Activated CD4-positive, alpha-beta memory T cell treated with anti-CD3 and anti-CD28 coated beads for 36 hours (primary cell): ENCODE measurements at places on chromosomes 5 and 9. TPM values are rescaled to one million over a fixed set of nuclear protein-coding genes. Genes with fewer than 3 reads are reported as not detected.

GPR151 gene
- not detected for total RNA-seq

DNA sequence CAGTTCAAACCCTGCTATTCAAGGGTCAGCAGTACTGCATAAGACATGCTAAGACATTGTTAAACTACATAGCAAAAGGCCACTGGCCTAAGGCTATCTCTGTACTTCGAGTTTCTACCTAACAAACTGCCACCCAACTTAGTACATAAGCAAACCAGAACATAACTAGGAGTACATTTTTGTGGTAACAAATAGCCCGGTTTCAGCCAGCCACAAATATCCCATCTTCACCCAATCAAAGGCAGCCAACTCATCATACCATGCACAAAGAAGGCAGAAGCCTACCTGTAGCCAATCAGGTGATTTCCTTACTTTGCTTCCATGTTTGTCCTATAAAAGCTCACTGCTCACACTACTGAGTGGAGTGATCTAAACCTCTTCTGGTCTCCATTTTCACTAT, 201.4 kb downstream of the SMARCA2 start:
- no peaks in the 10 kb centered on the region for H3K27me3 ChIP-seq
- no peaks in the 10 kb centered on the region for H3K4me1 ChIP-seq
- no peak overlapping the region for H3K27ac ChIP-seq
- H3K36me3 ChIP-seq = peaks cover 4% of the 10 kb centered on the region
- DNase-seq = no peak

- H3K27me3 ChIP-seq = no peaks in the 10 kb centered on the region
- no peak overlapping the region for H3K4me3 ChIP-seq
- H3K4me1 ChIP-seq = peaks cover 4% of the 10 kb centered on the region
- DNase-seq = no peak
- H3K36me3 ChIP-seq = peaks cover 10% of the 10 kb centered on the region
- peak overlapping the region; percentile 34 for H3K27ac ChIP-seq
Observed at GRCh38 chr5:177327539-177328522, 16.1 kb upstream of the MXD3 start.

FGF10 gene
- total RNA-seq = not detected

MZB1 gene
- 26.3 TPM for total RNA-seq

GRCh38 chr9:119963798-119964372, 594.6 kb upstream of the BRINP1 start:
- H3K27ac ChIP-seq = no peak overlapping the region
- H3K27me3 ChIP-seq = peaks cover 2% of the 10 kb centered on the region
- H3K4me3 ChIP-seq = no peak overlapping the region
- H3K36me3 ChIP-seq = no peaks in the 10 kb centered on the region
- no peaks in the 10 kb centered on the region for H3K4me1 ChIP-seq

GRCh38 chr9:69937360-69937759, 106.3 kb upstream of the MAMDC2 start:
- H3K27me3 ChIP-seq = peaks cover 7% of the 10 kb centered on the region
- peaks cover 3% of the 10 kb centered on the region for H3K36me3 ChIP-seq
- DNase-seq = no peak
- no peaks in the 10 kb centered on the region for H3K4me1 ChIP-seq

DNA sequence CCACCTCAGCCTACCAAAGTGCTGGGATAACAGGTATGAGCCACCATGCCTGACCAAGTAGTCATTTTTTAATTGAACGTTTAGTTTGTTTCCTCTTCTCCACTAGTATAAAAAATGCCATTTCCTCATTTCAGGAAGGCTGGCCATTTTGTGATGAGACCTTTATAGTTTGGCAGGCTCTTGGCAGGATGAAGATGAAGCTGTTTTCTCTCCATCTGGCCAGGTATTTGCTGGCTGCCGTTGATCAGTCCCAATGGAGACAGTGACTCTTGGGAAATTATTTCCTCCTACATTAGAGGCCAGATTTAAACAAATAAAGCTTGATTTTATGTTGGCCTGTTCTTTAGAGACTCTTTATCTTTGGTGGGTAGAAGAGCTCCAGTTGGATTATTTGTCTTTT, 199.0 kb downstream of the ARHGAP26 start:
- H3K27me3 ChIP-seq = no peaks in the 10 kb centered on the region
- DNase-seq = no peak
- no peak overlapping the region for H3K4me3 ChIP-seq
- peaks cover 24% of the 10 kb centered on the region for H3K4me1 ChIP-seq

FST gene
- 0.36 TPM for total RNA-seq

SOX30 gene
- 0.65 TPM for total RNA-seq

IFNB1 gene
- 0.26 TPM for total RNA-seq

DNA sequence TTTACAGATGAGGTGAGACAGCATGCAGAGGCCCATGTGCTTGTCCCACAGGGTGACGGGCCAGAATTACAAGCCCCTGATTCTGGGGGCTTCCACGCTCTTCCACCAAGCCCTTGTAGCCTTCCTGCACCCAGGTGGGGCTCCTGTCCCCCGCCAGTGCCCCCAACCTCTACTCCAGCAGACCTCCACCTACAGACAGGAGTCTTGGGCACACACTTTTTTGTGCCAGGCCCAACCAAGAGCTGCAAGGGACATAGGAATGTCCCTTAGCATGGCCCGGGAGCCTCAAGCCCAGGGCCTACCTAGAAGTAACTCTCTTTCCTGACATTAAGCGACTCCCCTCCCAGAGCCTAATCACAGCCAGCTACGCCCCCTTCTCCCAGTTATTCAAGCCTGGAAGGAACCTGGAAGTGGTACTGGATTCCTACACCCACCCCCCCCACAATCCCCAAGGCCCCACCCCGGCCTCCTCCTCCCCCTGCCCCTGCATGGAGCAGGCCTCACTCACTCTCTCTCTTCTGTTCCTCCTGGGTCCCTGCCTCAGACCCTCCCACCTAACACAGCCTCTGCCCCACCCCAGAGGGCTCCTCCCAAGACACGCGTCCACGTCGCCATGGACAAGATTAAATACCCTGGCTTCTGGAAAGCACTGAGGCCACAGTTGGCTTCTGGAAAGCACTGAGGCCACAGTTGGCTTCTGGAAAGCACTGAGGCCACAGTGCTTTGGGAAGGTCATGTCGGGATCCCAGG, 30.5 kb downstream of the ADAMTS2 start:
- H3K36me3 ChIP-seq = no peaks in the 10 kb centered on the region
- no peaks in the 10 kb centered on the region for H3K4me1 ChIP-seq
- H3K4me3 ChIP-seq = no peak overlapping the region
- no peaks in the 10 kb centered on the region for H3K27me3 ChIP-seq

DNA sequence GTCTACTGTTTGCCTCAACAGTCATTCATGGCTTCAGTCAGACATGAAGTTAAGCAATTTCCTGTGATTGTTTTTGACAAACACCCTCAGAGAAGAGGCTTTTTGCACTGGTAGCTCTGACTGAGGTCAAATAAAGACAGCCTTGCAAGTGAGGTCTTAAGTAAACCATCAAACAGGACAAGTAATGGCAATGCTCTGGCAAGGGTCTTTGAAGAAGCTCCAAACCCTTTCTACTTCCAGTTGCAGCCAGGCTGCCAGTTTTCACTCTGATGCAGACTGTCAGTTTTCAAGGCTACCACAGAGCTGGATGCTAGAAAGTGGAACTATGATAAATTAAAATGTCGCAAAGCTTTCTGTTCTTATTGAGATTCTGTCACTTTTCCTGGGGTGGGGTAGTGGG, 421.5 kb upstream of the PTGER4 start:
- peak overlapping the region; percentile 67 for H3K27ac ChIP-seq
- peak; percentile 24 for DNase-seq
- H3K27me3 ChIP-seq = no peaks in the 10 kb centered on the region
- no peak overlapping the region for H3K4me3 ChIP-seq

- H3K27me3 ChIP-seq = peaks cover 29% of the 10 kb centered on the region
- H3K36me3 ChIP-seq = no peaks in the 10 kb centered on the region
- no peak for DNase-seq
- H3K4me3 ChIP-seq = no peak overlapping the region
- H3K27ac ChIP-seq = no peak overlapping the region
- H3K4me1 ChIP-seq = no peaks in the 10 kb centered on the region
Observed at GRCh38 chr9:14300588-14300987, 13.4 kb downstream of the NFIB start.

SLC46A2 gene
- total RNA-seq = not detected

DNA sequence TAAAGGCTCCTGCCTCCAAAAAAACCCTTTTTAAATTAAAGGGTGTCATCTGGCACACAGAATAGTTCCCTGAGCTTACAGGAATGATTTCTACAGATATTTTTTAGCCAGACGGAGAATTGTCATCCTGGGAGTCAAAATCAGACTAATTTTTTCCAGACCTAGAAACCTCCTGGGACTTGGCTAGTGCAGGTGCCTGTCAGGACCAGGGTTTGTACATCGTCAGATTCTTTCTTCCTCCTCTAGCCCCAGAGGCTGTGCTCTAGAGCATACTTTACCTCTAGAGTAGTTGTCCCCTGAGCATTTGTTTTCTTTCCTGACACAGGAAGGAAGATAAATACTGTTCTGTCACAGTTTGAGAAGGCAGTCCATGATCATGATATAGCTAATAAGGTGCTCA, 52.5 kb downstream of the RAB3C start:
- H3K27me3 ChIP-seq = no peaks in the 10 kb centered on the region
- no peaks in the 10 kb centered on the region for H3K4me1 ChIP-seq
- H3K36me3 ChIP-seq = no peaks in the 10 kb centered on the region
- no peak for DNase-seq
